ENCODE measurements at places on chromosomes 1 and 21.
A peak's percentile ranks its signal among the peaks of the same experiment; 100 is the strongest.

- DNase-seq = no peak
These were observed 25.7 kb downstream of the TRIM67 start for GRCh38 chr1:231187571-231187970.

DNA sequence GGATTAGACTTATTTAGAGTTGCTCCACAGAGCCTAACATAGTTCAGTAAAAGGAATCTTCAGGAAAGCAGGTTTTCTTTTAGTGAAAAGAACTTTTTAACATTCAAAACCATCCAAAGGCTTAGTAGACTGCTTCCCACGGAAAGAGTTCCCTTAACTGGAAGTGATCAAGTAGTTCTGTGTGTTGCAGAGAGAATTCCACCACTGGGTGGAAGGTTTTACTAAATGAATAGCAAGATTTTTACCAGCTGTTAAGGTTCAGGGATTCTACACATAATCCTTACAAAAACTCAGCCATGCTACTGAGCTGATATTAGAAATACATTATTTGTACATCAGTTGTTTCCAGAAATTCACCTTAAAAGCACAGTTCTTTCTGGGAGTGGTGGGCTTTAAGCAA lies 119.7 kb downstream of the GDAP2 start:
- DNase-seq = no peak

DNA sequence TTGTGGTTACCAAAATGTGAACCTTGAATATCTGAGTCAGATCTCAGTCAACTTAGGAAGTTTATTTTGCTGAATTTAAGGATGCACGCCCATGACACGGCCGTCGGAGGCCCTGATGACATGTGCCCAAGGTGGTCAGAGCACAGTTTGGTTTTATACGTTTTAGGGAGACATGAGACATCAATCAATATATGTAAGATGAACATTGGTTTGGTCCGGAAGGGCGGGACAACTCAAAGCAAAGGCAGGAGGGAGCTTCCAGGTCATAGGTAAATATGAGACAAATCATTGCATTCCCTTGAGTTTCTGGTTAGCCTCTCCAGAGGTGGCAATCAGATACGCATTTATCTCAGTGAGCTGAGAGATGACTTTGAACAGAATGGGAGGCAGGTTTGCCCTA lies 1.0 kb upstream of the PRMT2 start:
- no peak for DNase-seq

DNA sequence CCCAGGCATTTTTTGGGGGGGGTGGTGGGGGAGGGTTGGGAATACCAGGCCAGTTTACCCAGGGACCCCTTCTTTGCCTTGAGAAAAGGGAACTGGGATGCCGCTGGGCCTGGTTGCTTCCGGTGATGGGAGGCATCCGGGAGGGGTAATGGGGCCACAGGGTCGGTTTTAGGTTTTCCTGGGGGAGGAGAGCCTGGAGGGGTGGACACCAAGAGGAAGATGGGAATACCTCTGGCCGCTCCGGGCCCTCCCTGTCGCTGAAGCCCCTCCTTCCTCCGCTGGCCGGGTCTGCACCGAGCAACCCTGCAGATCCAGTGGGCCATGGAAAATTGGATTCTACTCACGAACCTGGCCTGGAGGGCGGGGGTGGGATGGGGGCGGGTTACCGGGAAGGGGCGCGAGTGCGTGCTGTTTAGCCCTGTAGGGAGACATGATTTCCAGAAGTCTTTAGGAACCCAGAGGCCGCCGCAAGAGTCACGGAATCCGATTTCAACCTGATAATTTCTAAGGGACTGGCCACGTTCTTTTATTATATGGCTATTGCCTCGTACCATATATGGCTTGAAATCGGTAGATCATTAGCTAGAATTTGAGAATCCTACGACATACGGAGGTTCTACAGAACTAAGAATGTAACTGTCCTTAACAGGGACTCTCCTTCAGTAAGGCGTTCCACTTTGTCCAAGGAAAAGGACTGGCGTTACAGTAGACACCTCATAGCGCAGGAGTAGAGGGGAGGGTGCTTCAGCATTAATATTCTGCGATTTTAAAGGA lies 749 bp downstream of the AKIRIN1 start:
- DNase-seq = peak; percentile 99

GRCh38 chr1:183989078-183989577 lies 48.4 kb downstream of the COLGALT2 start:
- no peak for DNase-seq

- DNase-seq = no peak
These were observed 200.4 kb downstream of the LYPLAL1 start for GRCh38 chr1:219374046-219374566.
